Right lobe of liver (tissue), 6 donors: ENCODE measurements at places on chromosomes 3 and 15.

- H3K4me1 ChIP-seq, result no peaks in the 10 kb centered on the region
- no peak overlapping the region for H3K4me3 ChIP-seq
- H3K27ac ChIP-seq, result no peak overlapping the region
- no peaks in the 10 kb centered on the region for H3K36me3 ChIP-seq
Observed at GRCh38 chr3:193833592-193833991, 240.6 kb downstream of the OPA1 start.

- DNase-seq, result peak; percentile 65
- no peak overlapping the region for H3K4me3 ChIP-seq
- H3K27ac ChIP-seq, result peak overlapping the region; percentile 1
- no peaks in the 10 kb centered on the region for H3K4me1 ChIP-seq
- H3K27me3 ChIP-seq, result no peaks in the 10 kb centered on the region
Observed at GRCh38 chr3:100697723-100698285, 11.5 kb upstream of the TFG start.

DNA sequence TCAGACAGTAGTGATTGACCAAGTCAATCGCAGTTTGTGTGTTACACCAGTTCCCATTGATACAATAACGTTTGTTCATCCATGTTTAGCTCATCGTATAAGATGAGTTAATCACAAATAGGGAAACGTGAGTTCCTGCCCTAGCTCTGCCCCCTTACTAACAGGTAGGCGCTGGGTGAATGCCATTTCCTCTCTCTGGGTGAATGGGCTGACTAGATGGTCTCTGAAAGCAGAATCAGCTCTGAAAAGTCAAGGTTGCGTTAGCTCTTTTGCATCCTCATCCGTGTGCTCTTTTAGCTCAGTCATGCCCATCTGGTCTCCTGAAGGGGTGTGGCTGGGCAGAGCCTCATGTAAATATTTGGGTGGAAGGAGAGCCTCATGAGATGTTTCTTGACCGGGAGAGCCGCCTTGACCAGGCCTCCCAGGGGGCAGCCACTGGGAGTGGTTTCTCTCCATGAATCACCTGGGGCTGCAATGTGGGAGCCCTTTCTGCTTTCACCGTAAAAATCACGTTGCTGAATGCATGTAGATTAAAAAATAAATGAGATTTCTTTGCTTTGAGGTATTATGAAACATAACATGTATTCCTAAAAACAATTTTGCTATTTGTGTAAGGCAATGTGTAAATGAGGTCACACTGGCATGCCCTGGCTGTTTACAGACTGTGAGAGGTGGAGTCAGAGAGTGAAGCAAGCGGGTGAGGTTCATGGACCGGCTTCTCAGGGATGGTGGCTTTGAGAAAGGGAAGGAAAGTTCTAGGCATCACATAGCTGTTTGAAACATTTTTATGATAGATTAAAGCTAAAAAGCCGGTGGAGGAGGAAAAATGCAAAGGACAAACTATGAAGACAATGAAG lies 108.4 kb upstream of the RASGRP1 start:
- no peak overlapping the region for H3K4me3 ChIP-seq

- H3K4me1 ChIP-seq, result no peaks in the 10 kb centered on the region
- no peaks in the 10 kb centered on the region for H3K27me3 ChIP-seq
- no peaks in the 10 kb centered on the region for H3K36me3 ChIP-seq
- no peak overlapping the region for H3K4me3 ChIP-seq
Observed at GRCh38 chr3:119329551-119329950, 35.4 kb downstream of the ARHGAP31 start.

DNA sequence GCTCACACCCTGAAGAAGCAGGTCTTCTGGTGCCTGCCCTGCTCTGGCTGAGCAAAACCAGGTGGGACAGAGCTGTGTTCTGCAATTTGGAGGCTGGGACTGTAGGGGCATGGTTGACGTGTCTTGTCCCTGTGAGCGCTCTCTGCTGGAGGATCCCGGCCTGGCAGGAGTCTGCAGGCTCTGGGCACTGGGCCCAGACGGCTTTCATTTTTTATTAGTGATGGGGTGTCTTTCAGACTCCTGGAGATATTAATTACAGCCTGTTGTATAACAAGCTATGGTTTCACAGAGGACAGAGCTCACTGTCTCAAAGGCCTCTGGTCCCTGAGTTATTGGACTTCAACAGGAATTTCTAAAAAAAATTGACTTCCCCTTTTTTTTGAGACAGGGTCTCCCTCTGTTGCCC lies 29.5 kb upstream of the ZNF710 start:
- H3K36me3 ChIP-seq, result no peaks in the 10 kb centered on the region
- H3K4me3 ChIP-seq, result no peak overlapping the region
- DNase-seq, result peak; percentile 61
- H3K27ac ChIP-seq, result no peak overlapping the region
- H3K4me1 ChIP-seq, result no peaks in the 10 kb centered on the region

DNA sequence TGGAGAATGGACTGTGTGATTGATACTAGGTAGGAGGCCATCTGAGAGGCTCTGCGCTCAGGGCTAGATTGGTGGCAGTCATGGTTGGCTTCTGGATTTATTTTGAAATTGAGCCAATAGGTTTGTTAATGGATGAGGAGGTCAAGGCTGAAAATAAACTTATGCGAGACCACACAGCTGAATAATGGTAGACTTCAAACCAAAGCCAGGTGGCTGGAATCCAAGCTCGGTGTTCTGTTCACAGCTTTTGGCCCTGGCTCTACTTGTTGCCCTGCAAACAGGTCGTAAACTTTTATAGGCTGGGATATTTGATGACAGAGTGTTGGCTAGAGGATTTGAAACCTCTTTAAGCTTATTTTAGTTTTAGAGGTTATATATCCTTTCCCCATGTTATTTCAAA lies 160.4 kb downstream of the CHL1 start:
- DNase-seq, result no peak
- H3K4me3 ChIP-seq, result no peak overlapping the region
- no peaks in the 10 kb centered on the region for H3K27me3 ChIP-seq
- H3K4me1 ChIP-seq, result no peaks in the 10 kb centered on the region
- H3K27ac ChIP-seq, result no peak overlapping the region
- no peaks in the 10 kb centered on the region for H3K36me3 ChIP-seq

GRCh38 chr3:196975349-196975748 lies 6.7 kb upstream of the PIGZ start:
- H3K27me3 ChIP-seq, result no peaks in the 10 kb centered on the region
- H3K4me1 ChIP-seq, result no peaks in the 10 kb centered on the region
- H3K4me3 ChIP-seq, result no peak overlapping the region
- no peak for DNase-seq
- no peak overlapping the region for H3K27ac ChIP-seq
- no peaks in the 10 kb centered on the region for H3K36me3 ChIP-seq

GRCh38 chr3:129014793-129015345 lies 13.8 kb downstream of the EFCC1 start:
- no peak overlapping the region for H3K27ac ChIP-seq
- H3K4me1 ChIP-seq, result no peaks in the 10 kb centered on the region
- no peak overlapping the region for H3K4me3 ChIP-seq
- no peaks in the 10 kb centered on the region for H3K27me3 ChIP-seq

GRCh38 chr3:17158941-17159682 lies 274.4 kb downstream of the PLCL2 start:
- H3K36me3 ChIP-seq, result peaks cover 4% of the 10 kb centered on the region
- H3K27ac ChIP-seq, result no peak overlapping the region
- no peak overlapping the region for H3K4me3 ChIP-seq
- no peaks in the 10 kb centered on the region for H3K4me1 ChIP-seq

DNA sequence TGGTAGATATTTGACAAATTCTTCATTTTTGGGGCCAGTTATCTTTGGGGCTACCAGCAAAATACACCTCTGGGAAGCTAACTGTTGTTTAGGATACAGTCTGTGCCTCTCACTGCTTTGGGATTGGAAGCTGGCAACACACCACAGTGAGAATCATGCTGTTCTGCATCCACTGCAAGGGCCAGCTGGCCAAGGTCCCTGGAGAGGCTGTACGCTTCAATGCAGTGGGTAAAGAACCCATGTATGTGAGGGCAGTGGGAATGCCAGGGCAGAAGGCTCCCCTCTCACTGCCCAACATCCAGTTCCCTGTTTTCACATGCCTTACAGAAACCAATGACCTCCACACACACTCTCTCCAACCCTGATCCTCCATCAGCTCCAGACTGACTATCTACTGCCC lies 20.1 kb downstream of the ZDHHC3 start:
- H3K36me3 ChIP-seq, result no peaks in the 10 kb centered on the region
- H3K4me1 ChIP-seq, result no peaks in the 10 kb centered on the region
- H3K27ac ChIP-seq, result no peak overlapping the region
- no peak overlapping the region for H3K4me3 ChIP-seq

- peaks cover 6% of the 10 kb centered on the region for H3K4me1 ChIP-seq
- H3K27me3 ChIP-seq, result no peaks in the 10 kb centered on the region
- no peak overlapping the region for H3K4me3 ChIP-seq
- no peak for DNase-seq
- H3K27ac ChIP-seq, result no peak overlapping the region
Observed at GRCh38 chr3:69164296-69164695, 41.9 kb upstream of the LMOD3 start.

DNA sequence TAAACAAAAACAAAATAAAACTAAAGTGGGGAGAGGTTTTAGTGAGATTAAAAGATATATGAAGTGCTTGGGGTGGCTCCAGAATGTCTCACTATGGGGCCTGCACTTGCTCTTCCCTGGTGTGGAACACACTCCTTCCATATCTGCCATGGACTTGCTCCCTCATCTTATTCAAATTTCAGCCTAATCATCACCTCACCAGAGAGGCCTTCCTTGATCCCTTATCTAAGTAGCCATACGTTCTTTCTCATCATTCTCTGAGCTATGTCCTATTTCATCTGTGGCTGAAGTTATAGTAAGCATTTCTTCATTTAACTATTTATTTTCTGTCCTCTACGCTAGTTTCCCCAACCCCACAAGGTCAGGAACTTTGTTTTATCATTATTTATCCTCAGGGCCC lies 511.7 kb downstream of the NTRK3 start:
- H3K27me3 ChIP-seq, result no peaks in the 10 kb centered on the region
- no peak overlapping the region for H3K27ac ChIP-seq
- H3K4me3 ChIP-seq, result no peak overlapping the region
- DNase-seq, result no peak

- no peak overlapping the region for H3K4me3 ChIP-seq
- DNase-seq, result no peak
- no peaks in the 10 kb centered on the region for H3K27me3 ChIP-seq
- H3K4me1 ChIP-seq, result peaks cover 14% of the 10 kb centered on the region
Observed at GRCh38 chr3:195109098-195109657, 161.8 kb downstream of the XXYLT1 start.

GRCh38 chr3:16179771-16180736 lies 5.6 kb downstream of the GALNT15 start:
- H3K4me1 ChIP-seq, result no peaks in the 10 kb centered on the region
- H3K36me3 ChIP-seq, result no peaks in the 10 kb centered on the region
- no peaks in the 10 kb centered on the region for H3K27me3 ChIP-seq
- no peak overlapping the region for H3K4me3 ChIP-seq

DNA sequence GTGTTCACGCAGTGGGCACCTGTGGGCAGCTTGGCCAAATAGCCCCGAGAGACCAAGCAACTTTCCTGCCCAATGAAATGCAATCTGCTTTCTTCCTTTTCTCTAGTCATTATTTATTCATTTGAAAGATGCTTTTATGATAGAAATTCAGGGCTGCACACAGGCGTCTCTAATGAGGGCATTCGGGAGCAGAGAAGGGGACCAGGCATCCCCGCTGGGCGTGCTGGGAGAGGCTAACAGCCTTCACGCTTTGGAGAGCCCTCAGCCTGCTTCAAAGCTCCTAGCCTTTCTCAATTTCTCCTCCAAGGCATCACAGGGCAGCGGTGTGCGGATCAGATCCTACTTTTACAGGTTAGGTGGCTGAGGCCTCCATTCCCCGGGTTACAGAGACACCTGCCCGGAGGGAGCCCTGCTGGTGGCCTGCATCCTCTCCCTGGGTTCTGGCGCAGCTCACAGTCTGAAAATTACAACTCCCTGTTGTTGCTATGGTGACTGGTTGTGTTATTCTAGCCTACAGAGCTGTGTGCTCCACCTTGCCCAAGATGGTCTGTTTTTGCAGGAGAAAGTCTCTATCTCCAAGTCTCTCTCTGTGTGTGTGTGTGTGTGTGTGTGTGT lies 21.8 kb upstream of the KLF13 start:
- no peak for DNase-seq
- H3K4me3 ChIP-seq, result no peak overlapping the region
- H3K4me1 ChIP-seq, result no peaks in the 10 kb centered on the region
- H3K27me3 ChIP-seq, result no peaks in the 10 kb centered on the region
- H3K27ac ChIP-seq, result no peak overlapping the region
- H3K36me3 ChIP-seq, result no peaks in the 10 kb centered on the region

- H3K4me3 ChIP-seq, result no peak overlapping the region
- H3K27ac ChIP-seq, result no peak overlapping the region
- DNase-seq, result no peak
- no peaks in the 10 kb centered on the region for H3K36me3 ChIP-seq
- no peaks in the 10 kb centered on the region for H3K27me3 ChIP-seq
Observed at GRCh38 chr3:126052196-126053058, 31.5 kb downstream of the SLC41A3 start.

DNA sequence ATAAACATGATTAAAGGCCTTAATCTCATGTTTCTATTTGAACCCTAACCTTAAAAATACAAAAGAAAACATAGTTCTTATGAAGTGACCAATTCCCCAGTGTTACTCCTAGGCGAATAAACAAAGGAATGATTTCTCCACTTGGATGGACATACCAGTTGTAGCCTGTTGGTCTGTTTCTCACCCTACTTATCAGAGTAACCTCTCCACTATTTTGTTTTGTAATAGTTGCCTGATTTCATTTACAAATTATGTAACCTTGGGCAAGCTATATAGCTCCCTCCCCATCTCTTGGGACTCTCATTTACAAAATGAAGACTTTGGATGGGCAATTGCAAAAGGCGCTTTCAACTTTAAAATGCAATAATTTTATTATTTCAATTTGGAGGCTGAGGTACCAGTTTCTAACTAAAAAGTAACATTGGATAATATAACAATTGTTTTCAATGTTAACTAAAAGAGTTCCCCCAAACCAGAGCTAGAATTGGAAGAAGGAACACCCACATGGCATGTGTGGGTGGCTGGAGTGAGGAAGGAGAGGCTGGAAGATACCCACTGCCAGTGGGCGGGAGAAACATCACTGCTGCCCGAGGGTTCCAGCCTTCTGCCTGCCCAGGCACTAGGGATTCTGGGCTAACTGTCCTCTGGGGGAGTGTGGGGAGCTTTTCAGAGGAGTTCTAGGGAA lies 74.2 kb downstream of the RFTN1 start:
- H3K4me3 ChIP-seq, result no peak overlapping the region
- no peaks in the 10 kb centered on the region for H3K4me1 ChIP-seq
- H3K27me3 ChIP-seq, result no peaks in the 10 kb centered on the region
- H3K36me3 ChIP-seq, result no peaks in the 10 kb centered on the region

DNA sequence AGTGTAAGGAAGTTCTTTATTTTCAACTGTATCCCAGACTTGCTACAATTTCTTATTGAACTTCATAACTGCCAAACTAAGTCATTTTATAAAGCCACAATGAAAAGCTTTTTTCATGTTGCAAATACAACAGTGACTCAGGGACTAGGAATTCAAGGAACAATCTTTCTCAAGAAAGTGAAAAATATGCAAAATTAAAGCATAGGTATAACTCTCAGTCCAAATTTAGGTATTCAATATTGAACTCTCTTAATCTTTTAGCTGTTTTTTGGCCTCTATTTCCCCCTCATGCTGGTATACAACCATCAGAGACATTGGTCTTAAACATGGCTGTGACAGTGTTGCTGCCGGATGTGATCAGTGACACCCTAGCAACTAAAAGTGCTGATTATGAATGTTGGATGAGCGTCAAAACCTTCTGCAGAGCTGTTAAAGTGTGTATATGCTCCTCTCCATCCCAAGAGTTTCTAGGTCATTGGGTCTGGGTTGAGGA lies 476.9 kb downstream of the ZNF385D start:
- no peak overlapping the region for H3K4me3 ChIP-seq
- no peaks in the 10 kb centered on the region for H3K4me1 ChIP-seq
- no peaks in the 10 kb centered on the region for H3K27me3 ChIP-seq
